NCI-H146 (cell line): ENCODE measurements at places on chromosomes 6 and 20.
A peak's percentile ranks its signal among the peaks of the same experiment; 100 is the strongest.

DNA sequence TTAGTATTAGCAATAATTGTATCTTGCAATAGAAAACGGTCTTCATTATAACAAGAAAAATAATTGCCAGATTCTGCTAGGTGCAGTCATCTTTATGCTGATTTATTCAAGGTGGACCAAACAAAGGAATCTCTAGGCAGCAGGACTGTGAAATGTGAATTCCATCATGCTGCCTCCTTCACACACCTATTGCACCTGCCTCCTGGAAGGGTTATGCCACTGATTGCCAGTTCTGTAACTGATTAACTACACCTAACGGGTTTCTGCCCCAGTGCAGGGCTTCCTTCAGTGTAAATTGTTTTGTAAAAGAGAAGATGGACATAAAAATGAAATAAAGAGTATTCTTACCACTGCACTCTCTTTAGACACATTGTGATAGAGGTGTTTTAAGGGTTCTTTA is 96.1 kb downstream of the FOXO3 start:
- peak; percentile 6 for DNase-seq

DNA sequence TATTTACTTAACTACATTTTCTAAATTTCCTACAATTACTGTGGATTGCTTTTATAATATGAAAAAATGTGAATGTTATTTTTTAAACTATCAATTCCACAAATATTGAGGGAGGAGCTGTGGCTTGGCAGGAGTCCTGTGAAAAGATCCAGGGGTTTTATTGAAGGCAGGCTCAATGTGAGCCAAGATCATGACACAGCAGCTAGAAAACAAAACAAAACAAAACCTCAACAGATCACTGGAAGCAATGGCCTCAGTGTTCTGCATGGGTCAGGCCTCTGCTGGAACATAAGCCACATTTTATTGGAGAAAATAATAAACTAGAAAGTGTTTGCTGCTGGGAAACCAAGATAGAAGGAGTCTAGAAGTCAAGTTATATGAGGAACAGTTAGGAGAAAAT is 19.4 kb upstream of the RCAN2 start:
- no peak for DNase-seq

GRCh38 chr6:88359530-88360202 is 193.5 kb upstream of the CNR1 start:
- no peak for DNase-seq

DNA sequence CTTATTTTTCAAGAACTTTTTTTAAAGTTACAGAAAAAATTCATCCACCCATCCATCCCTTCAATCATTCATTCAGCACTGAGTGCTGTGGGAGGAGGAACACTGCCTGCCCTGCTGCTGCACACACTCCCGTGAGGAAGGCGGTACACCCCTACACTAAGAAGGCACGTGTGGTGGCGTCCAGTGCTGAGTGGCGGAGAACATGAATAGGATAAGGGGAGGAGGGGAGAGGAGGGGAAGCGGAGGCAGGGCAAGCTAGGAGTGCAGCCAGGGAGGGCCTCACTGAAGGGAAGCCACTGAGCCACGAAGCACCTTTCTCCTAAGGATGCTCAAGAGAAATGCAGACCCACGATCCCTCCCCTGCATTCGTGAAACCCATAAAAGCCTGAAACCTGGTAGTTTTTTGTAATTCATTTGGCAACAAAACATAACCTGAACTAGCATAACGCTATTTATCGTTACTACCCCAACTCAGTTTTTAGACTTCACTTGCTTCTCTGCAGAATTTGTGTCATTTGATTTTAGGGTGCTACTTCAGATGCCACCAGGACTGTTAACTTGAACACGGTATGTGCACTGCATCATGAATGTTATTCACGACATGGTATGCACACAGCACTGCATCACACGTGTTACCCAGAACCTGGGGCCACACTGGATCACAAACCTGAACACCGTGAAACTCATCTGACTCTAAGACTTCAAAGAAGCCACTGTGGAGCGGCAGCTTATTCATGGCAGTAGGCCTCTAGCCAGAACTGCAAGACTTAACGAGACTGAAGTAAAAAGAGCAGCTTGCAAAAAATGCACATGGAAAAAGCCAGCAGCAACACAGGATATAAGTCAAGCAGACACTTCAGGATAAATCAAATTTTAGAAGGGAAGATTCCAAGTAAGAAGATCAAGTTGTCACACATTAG is 3.5 kb downstream of the RNASET2 start:
- no peak for DNase-seq

GRCh38 chr6:119002069-119002468 is 67.1 kb upstream of the MCM9 start:
- no peak for DNase-seq

DNA sequence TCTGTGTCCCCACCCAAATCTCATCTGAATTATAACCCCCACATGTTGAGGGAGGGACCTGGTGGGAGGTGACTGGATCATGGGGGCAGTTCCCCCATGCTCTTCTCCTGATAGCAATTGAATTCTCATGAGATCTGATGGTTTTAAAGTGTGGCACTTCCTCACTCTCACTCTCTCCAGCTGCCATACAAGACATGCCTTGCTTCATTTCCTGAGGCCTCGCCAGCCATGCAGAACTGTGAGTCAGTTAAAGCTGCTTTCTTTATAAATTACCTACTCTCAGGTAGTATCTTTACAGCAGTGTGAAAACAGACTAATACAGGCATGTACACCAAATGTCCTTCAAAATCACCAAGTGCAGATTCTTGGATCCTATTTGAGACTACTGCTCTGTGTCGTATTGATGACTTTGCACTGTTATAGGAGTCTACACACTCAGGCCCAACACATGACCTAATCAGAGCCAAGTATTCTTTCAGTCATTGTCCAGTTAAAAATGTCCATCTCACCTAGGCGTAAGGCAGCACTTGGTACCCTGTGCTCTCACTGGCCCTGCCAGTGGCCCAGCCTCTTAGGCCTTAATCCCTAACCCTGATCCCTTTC is 52.8 kb upstream of the UST start:
- DNase-seq = no peak

GRCh38 chr6:127458222-127458621 is 967 bp downstream of the KIAA0408 start:
- no peak for DNase-seq

- DNase-seq = no peak
Observed at GRCh38 chr6:151885234-151885633, 77.8 kb downstream of the ESR1 start.

GRCh38 chr6:21091411-21091810 is 502.1 kb upstream of the SOX4 start:
- no peak for DNase-seq

DNA sequence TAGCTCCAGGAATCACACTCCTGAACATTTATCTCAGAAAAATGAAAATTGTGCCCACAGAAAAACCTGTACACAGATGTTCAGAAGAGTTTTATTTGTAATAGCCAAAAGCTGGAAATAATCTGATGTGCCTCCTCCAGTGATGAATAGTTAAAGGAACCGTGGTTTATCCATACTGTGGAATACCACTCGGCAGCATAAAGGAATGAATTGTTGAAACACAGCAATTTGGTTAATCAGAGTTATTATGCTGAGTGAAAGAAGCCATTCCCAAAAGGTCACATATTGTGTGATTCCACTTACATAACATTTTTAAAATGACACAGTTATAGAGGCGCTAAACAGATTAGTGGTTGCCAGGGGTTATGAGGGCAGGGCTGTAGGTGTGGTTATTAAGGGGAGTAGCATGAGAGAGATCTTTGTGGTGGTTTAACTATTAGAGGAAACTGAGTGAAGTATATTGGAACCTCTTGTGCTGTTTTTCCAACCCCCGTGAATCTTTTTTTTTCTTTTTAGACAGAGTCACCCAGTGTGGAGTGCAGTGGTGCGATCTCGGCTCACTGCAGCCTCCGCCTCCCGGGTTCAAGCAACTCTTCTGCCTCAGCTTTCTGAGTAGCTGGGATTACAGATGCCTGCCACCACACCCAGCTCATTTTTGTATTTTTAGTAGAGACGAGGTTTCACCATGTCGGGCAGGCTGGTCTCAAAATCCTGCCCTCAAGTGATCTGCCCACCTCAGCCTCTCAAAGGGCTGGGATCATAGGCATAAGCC is 26.2 kb downstream of the PSMF1 start:
- DNase-seq = no peak

DNA sequence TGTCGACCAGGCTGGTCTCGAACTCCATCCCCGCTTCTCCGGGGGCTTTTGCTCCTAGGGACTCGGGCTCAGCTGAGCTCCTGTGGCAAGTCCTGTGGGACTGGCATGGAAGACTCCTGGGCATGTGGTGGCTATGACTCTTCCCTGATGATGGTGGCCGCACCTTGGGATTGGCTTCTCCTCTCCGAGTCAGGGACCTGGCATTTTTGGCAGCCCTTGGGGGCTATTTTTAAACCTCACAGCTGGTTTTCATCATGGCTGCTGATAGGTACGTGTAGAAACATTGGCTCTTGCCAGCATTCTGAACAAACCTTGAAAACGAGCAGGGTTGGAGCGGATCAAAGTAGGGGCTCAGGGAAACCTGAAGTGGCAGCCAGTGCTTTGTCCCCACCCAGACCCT is 54.1 kb downstream of the RBM38 start:
- no peak for DNase-seq

DNA sequence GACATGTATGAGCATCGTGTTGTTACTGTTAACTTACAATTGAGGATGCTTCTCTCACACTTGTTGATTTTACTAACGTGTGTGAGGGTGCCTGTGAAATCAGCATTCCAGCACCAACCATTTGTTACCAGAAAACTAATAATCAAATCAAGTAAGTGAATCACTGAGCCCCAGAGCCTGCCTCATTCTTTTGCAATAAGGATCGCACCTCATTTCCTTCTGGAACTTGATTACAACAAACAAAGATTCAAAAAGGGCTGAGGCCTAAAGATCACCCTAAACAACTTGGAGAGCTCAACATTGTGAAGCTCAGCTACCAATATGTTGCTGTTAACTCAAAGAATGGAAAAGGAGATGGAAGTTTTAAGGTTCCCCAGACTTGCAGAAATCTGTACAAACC is 274.7 kb downstream of the TFAP2A start:
- DNase-seq = no peak

DNA sequence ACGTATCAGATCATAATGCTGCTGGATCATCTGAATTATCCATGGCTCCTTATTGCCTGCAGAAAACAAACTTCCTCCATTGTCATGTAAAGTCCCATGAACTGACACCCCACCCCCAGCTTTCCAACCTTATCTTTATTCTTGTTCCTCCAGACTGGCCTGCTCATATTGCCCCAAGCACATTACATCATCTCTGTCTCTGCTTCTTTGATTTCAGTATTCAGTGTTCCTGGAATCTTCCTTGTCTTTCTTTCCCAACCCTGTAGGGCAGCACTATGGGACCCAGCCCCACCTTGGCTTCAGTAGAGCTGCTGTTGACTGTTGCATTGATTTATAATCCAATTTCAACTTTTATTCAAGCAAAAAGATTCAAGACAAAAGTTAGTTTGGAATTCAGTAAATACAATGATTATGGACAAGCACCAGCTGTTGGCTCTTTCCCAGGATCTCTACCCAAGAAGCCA is 187.5 kb upstream of the ECI2 start:
- DNase-seq = no peak

- DNase-seq = no peak
Observed at GRCh38 chr6:166167258-166167731, 356 bp downstream of the TBXT start.

DNA sequence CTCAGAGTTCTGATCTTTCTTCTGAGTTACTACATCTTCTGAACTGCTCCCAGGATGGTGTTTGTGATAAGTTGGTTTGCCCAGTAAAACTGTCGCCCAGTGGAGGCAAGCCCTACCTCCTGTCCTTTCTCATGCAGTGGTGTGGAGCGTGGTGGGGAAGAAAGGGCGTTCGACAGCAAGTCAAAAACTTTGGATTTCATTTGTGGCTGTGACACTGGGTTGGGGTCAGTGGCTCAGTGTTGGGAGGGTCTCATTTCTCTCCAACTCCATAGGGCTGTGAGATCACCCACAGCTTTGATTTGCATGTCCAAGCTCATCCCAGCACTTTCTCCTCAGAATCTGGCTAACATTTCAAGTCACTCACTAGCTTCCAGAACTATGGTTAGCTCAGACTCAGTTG is 17.5 kb upstream of the SLC22A2 start:
- DNase-seq = no peak

- no peak for DNase-seq
Observed at GRCh38 chr6:130396722-130397121, 30.9 kb downstream of the TMEM200A start.

DNA sequence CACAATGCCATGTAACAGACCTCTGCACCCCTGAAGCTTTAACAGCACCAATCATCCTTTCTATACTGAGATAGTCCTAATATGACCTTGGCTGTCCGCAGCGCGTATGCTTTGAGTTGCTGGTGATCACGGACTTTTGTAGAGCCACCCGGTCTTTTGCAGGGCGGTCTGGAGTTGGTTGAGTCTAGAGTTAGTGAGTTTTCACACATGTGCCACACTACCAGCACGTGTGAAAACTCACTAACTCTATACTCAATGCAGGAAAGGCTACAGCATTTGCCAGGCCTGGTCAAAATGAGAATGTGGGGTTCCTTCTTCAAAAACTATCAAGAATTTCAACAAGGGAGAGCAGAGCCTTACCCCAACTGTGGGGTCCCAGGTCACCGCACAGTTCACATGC is 14.6 kb downstream of the AGPAT4 start:
- no peak for DNase-seq

DNA sequence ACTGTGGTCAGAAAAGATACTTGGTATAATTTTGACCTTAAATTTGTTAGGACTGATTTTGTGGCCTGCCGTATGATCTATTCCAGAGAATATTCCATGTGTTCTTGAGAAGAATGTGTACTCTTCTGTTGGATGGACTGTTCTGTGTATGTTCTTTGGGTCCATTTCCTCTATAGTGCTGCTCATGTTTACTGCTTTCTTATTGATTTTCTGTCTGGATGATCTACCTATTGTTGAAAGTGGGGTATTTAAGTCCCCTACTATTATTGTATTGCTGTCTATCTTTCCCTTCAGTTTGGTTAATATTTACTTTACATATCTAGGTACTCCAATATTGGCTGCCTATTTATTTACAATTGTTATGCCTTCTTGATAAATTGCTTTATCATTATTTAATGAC is 298.4 kb downstream of the BCKDHB start:
- DNase-seq = no peak

DNA sequence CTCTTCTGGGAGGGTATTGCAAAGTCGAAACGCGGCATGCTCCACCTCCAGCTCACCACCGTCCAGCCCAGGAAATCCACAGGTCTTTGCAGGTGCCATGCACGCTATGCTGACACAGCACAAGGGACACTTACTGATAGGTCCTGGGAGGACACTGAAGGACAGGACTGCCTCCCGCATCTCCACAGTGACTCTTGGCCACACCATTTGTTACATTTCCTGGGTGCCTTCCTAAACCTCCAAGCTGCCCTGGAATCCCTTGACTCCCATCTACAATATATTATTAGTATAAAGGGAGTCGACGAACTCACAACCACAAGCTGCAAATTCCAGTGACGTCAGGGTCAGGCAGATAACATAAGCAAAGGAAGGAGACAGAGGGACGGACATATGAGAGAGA is 106.9 kb downstream of the JPH2 start:
- no peak for DNase-seq

- no peak for DNase-seq
Observed at GRCh38 chr20:56860413-56860812, 231.3 kb downstream of the TFAP2C start.
